HCEC 1CT (cell line): ENCODE measurements at places on chromosomes 6 and 20.

DNA sequence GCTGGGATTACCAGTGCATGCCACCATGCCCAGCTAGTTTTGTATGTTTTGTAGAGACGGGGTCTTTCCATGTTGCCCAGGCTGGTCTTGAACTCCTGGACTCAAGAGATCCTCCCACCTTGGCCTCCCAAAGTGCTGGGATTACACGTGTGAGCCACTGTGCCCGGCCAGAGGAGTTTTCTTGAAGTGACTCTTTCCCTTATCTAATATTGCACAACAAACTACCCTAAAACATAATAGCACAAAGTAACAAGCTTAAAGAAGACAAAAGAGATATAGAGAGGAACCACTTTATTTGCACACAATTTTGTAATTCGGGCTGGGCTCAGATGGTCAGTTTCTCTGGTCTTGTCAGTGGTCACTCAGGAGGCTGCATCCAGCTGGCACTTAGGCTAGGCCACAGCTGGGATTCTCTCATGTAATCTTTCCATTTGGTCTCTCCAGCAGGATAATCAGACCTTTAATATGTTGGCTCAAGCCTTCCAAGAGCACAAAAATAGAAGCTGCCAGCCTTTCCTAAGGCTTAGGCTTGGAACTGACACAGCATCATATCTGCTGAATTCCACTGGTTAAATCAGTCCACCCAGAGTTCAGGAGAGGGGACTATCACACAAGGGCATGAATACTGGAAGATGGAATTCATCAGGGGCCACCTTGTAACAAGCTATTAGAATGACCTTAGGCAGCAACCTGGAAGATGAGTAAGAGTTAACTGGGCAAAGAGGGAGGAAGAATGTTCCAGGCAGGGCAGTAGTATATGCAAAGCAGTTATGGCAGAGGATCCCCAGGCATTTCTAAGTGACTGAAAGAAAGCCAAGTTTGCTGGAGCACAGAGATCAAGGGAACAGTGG lies 56.7 kb upstream of the PNRC1 start:
- DNase-seq = peak; percentile 34

- no peak for DNase-seq
Observed at GRCh38 chr20:57682184-57683101, 27.4 kb downstream of the PMEPA1 start.

DNA sequence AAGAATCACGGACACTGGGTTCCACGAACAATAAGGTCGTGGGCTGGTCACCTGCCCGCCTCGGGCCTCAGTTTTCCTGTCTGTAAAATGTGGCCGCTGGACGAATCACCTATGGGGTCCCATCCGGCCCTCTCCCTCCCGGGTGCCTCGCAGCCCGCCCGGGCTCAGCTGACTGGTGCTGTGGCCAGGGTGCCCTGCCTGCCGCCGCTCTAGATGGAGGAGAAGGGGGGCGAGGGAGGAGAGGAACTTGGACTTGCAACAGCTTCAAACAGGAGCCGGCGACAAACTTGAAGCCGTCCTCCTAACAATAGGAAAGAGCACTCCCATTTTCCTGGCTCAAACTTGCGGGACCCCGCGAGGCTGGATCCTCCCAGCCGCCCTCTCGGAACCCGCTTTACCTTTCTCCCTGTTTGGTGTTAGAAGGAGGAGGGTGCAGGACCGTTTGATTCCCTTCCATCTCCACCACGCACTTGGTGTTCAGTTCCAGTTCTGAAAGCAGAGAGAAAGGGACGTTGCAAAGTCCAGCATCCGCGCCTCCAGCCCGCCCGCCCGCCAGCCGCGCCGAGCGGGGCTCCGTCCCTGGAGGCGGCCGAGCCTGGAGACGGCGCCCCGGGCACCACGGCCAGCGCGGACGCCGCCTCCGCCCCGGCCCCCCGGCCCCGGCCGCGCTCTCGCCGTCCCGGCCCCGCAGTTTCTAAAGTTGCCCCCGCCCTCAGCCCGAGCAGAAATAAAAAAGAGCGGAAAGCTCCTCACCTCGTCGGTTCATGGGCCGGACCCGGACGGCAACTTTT lies 584 bp downstream of the KIF13A start:
- DNase-seq = peak; percentile 49

- DNase-seq = no peak
Observed at GRCh38 chr20:53513168-53513488, 80.5 kb downstream of the ZNF217 start.

GRCh38 chr6:125818772-125819260 lies 28.1 kb downstream of the NCOA7 start:
- DNase-seq = no peak

DNA sequence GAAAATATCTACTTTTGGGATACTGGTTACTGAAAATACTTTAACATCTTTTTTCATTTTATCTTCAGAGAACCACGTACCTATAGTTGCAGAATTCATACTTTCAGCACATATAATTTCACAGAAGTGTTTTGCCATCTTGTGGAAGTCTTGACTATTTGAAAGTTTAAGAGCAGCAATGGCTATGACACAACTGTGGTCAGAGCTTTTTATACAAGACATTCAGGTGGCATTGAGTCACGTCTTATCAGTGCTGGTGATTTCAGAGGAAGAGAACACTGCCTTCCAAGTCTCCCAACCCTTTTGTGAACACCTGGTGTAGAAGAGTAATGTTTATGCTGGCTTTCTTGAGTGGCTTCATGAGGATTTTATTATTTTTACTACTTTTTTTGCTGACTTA lies 171.6 kb downstream of the ARID1B start:
- DNase-seq = peak; percentile 69

DNA sequence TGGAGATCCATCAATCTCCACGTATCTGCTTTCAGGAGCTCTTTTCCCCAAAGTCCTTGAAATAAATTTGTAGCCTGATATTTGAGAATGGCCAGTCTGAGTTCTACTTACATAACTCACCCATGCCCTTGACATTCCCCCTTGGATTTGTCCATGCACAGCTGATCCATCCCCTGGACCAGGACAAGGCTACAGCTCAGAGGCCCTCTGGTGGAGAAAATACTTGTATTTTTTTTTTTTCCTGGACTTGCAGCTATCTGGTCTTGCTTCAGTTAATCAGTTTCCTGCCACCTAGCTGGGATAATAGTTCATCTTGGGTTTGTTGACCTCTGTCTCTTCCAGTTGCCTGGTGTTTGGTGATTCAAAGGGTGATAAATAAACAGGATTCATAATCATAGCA lies 467.6 kb downstream of the DHX35 start:
- DNase-seq = no peak

DNA sequence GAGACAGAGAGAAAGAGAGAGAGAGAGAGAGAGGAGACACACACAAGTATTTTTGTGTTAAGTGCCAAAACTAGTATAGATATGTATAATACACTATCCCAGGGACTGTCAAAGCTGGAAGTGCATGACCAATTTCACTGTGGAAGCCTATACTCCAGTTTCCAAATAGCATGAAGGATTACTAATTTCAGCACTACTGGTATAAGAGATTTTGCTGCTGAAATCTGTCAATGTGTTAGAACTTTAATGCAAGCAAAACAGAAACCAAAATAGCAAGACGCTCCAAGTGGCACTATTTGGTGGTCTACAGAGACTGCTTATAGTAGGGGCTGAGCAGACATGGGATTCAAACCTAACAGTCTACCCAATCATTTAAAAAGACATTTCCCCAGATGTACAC lies 284.8 kb downstream of the BTBD9 start:
- peak; percentile 32 for DNase-seq

DNA sequence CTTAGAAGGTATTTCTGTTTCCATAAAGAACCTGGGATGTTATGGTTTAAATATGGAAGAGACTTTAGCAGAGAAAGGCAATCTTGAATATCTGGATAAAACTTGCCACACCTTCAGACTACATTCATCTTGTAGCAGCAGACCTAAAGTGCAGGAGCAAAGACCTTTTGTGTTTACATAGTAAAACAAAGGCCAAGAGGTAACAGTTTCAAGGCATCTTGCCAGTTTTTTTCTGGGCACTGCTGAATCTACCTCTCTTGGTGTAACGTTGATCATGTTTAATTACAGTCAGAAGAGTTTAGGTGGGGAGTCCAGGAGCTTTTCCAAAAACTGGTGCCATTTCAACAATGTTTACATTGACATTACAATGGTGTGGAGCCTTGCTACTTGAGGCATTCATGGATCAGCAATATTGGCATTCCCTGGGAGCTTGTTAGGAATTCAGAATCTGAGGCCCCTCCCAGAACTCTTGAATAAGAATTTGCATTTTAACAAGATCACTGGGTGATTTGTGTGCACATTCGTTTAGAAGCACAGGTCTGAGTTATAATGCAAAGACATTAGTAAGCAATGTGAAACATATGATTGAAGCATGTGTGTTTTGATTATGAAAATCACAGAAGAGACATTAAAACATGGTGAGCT lies 94.5 kb downstream of the F13A1 start:
- DNase-seq = no peak

DNA sequence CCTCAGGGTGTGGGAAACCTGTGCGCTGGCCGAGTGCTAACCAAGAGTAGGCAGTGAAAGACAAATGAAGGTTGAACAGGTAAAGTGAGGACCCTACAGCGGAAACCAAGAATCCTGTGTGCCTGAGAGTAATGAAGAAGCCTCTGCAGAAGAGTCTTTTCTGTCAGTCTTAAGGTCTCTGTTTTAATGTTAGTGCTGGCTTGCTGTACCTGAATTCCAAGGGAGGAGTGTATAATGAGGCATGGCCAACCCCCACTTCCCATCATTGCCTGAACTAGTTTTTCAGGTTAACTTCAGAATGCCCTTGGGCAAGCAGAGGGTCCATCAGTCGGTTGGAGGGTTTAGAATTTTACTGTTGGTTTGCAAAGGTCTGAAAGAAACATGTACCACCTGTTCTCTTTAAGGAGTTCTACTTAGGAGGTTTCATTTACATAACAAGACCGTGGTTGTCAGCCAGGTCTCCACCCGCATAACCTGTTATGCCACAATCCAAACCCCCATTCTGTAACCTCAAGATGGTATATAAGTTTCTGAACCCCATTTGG lies 589 bp upstream of the PDCD2 start:
- no peak for DNase-seq

- no peak for DNase-seq
Observed at GRCh38 chr6:118618676-118619377, 32.6 kb downstream of the CEP85L start.

- no peak for DNase-seq
Observed at GRCh38 chr6:28615955-28616747, 90.5 kb downstream of the GPX5 start.

DNA sequence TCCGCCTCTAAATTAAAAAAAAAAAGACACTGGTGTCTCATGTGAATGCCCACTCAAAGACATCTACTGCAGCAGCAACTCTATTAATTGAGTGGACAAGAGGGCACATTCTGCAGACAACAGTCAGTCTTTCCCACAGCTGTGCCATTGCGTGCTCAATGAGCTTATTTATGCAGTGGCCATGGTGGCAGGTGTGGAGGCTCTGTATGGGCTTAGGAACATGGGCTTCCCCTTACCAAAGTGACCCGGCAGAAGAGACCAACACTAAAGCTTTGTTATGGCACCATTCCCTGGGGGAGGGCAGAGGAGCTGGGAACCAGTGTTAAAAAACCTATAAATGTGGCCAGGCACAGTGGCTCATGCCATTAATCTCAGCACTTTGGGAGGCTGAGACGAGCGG lies 4.2 kb upstream of the VAPB start:
- DNase-seq = no peak

GRCh38 chr20:17967521-17968365 lies 851 bp downstream of the SNX5 start:
- DNase-seq = peak; percentile 49

DNA sequence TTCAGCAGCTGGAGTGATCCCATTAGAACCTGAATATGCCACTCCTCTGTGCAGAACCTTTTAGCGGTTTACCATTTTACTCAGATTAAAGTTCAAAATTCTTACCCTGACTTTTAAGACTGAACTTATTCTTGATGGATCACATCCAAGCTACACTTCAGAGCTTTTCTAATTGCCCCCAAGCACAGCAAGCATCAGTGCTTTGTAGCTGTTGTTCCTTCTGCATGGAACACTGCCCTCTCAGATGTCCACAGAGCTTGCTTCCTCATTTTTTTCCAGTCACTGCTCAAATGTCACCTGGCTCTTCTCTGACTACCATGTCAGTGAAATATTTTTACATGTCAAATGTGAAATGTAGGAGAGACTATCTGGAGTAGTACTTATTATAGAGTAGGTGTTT lies 1.6 kb upstream of the SLC35B3 start:
- no peak for DNase-seq

DNA sequence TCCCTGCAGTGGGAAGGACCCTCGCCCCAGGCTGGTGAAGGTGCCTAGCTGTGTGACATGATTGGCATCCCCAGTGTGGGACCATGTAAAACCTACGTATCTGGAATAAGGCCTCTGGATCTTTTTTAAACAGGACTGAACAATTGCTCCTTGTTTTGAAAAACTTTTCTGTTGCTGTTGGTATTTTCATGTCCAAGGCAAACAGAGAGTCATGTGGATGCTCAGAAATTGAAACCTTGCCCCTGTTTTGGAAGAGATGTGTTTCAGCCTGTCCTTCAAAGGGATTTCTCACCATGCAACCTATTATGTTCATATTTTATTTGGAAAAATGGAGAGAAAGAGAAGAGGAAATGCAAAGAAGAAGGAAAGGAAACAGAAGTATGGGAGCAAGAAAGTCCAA lies 362.3 kb downstream of the PKHD1 start:
- DNase-seq = no peak

GRCh38 chr6:33702345-33702977 lies 9.0 kb downstream of the UQCC2 start:
- peak; percentile 65 for DNase-seq

DNA sequence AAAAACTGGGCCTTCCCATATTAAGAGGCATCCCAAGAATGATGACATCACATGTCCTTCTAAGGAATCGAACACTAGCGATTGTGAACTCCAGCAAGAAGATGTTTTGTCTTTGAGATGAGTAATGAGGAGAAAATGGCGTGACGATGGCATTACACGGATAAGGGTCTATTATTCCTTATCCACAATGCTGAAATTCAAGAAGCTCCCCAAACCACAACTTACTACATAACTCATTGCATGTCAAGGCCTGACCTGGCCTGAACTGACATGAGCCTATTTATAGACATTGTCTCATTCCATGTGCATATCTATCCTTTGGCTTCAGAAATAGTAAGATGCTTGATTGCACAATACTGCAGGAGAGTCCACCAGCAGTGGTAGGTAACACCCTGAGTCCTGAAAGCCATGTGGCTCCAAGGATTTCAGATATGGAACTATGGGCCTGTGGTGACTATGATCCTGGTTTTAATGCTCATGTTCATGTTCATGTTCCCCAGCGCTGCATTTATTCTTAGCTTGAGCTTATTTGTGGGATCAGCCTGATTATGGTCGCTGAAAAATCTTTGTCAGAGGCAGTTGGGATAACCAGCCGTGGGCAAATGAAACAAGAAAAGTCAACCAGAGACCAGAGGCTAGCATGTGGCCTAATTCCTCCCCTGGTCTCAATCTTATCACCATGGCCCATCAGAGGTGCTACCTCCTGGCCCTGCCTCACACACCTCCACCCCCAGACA lies 183.2 kb upstream of the JARID2 start:
- peak; percentile 96 for DNase-seq

DNA sequence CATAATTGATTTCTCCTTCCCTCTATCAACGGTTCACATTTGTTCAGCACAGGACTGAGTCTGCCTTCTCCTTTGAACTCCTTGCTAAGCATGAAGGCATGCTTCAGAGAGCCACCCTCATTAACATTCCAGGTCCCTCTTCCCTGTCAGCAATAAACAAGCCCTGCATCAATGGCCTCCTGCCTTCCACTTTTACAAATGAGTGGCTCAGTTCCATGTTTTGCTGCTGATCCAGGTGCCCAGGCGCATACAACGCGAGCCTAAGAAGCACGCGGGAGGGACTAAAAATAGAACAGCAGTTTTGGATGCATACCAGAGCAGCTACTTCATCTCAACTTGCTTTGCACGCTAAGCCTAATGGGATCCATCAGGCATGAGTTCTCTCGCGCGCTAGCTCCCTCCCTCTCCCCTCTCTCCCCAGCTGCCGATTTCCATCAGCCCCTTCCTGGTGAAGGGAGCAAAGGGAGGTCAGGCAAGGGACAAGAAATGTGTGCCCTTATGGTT lies 53.4 kb downstream of the TRAF3IP2 start:
- DNase-seq = peak; percentile 95
